ENCODE measurements at places on chromosomes 2 and 18.

GRCh38 chr2:9975328-9975727 is 23.8 kb downstream of the GRHL1 start:
- DNase-seq, result no peak

DNA sequence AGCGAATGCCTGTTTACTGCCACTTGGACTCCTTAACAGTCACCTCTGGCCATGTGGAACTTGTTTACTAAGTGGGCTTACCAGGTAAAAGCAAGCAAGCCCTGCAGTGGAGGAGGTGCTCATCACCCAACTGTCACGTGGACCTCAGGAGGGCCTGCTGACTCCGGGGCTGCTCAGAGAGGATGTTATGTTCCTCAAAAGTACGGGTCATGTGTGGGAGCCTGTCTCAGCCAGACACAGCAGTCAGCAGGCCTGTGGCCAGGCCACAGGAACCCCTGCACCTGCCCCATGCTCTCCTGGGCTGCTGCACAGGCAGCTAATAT is 36.2 kb downstream of the AMER3 start:
- no peak for DNase-seq

GRCh38 chr2:85605406-85606115 is 3.1 kb upstream of the TMEM150A start:
- DNase-seq, result no peak

DNA sequence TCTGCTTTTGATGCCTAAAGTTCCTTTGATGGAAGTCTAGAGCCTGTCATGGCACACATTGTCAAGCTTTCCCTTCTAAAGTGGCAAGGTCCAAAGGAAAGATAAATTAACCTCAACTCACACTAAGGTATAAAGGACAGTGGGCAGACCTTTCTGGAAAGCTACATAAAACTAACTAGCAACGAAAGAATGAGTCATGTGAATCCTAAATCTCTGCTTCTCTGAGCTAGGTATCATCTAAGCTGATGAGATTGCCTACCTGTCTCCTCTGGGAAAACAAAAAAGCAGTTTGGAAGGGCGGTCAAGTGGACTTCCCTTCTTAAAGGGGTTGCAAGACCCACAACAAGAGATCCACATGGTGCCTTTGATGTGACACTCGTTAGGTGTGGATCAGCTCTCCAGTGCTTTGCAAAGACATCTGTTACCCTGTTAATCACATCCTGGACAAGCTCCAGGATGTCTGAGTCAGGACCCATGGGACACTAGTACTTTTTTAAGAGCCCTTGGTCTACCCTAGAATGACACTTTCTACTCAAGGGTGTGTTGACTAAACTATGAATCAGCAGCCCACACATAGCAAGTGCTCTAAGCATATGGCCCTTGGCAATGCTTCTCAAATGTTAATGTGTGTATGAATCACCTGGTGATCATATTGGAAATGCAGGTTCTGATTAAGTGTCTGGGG is 173.5 kb downstream of the ALK start:
- no peak for DNase-seq

GRCh38 chr2:42450136-42450535 is 43.6 kb downstream of the KCNG3 start:
- DNase-seq, result no peak

GRCh38 chr18:41391616-41392595 is 563.1 kb upstream of the PIK3C3 start:
- no peak for DNase-seq

DNA sequence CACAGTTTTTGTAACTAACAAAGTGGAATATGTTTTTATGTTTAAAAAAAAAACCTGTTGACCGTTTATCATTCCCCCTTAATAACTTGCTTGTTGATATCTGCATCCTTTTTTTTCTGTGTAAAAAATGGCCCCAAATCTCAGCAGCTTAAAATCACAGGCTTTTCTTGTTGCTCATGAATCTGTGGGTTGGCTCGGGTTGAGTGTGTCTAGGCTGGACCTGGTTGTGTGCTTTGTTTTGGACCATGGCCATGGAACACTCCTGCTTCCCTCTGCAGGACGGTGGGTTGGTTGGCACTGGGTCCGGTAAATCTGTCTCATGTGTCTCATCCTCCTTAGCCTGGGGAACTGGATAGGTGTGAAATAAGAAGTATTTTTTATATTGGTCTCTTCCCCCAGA is 139.0 kb upstream of the LINC00305 start:
- DNase-seq, result no peak

DNA sequence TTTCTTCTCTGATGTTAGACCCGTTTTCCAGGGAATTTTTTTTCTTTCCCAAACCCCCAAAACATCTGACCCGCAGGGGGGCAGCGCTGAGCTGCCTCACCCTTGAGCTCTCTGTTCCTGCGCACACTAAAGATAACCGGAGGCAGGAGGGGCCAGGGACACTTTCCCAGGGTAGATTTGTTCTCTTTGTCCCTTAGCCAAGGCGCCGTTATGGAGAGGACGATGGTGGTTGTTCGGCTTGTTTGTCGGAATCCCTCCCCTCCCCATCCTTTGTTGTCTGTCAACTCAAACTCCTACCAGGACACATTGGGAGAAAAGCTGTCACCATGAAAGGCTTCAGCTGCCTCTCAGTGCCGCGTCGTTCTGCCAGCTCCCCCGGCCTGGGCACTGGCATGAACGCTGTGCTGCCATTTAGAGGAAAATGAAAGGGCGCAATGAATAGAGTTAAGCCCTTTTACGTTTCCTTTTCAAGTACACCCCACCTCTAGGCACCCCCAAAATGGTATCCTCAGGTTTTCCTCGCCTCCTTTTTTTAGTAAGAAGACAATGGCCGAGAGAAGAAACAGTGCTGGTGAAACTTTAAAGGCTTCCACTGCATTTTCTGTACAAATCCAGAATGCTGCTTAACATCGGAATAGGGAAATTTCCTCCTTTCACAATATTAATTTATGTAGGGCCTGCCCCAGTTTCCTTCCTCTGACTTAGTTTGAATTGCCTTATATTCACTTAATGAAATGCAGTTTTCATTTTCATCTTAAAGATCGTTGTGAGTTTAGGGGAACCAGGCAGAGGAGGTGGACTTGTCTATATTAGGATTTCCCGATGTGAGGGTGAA is 62.1 kb downstream of the RND3 start:
- no peak for DNase-seq

DNA sequence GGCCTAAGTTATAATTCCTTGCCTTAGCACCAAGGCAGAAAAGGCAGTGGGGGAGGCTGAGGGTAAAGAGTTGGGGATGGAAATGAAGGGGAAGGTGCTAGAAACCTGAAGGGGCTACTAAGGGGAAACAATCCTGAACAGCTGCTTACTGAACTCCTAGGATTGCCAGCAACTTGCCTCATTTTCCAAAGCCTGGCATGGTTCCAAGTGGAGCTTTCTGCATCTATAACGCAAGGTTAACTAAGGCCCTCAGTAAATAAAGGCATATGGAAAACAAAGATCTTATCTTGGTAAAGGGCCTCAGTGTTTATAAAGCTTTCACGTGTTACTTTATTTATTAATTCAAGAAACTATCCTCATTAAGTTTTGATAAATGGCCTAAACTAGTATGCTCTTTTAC is 10.9 kb downstream of the MEP1B start:
- no peak for DNase-seq

DNA sequence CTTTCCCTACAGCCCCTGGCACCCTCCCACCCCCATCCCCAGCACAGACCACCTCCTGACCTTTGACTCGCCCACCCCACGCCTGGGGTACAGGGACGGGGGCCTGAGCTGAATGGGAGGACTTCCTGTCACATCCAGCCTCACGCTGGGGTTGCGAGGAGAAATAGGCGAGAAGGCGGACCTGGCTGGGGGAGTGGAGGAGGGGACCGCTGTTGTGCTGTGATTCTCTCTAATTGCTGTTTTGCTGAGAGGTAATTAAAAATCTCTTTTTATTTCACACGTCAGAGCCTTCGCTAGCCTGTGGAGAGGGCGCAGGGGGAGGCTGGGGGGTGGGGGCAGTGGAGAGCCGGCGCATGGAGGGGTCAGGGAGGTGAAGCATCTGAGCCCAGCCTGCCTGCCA is 9.7 kb upstream of the ECEL1 start:
- DNase-seq, result no peak

Data from stimulated activated CD4-positive, alpha-beta T cell treated with anti-CD3 and anti-CD28 coated beads, Interleukin-15, amount 100 ng/mL, for 1 hour (primary cell).